Stimulated activated CD4-positive, alpha-beta T cell treated with anti-CD3 and anti-CD28 coated beads, Interleukin-12 subunit alpha, Interleukin-12 subunit beta, amount 100 ng/mL, for 4 hours (primary cell): ENCODE measurements at places on chromosomes 13 and 19.

DNA sequence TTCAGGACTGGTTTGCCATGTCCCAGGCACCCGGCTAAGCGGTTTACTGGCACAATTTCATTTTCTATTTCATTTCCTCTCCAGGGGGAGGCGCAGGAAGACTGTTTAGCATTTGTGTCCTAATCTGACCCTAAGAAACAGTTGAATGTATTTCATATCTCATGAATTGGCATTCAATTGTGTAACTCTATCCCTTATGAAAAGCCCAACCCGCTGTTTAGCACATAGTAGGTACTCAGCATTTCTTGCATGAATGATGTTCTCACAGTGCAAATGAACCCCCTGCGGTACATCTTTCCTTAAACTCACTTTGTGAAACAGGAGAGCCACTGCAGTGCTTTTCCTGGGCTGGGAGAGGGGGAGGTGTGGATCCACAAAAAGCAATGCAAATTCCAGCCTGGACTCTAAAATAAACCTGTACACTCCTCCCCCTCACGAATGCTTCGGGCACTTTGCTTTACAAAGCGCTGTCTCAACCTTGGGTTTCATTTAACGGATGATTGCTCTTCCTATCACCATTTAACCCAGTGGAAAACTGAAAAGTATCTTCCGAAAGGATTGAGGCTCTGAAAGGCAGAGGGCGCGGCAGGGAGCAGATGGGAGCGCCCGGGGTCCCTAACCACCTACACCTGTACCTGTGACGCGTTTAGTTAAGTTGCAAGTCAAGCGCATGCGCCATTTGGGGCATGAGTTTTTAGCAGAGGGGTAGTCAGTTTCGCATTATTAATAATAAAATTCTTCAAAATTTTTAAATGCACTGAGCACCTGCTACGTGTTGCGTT is 1.2 kb upstream of the EEF2 start:
- peak; percentile 44 for DNase-seq

DNA sequence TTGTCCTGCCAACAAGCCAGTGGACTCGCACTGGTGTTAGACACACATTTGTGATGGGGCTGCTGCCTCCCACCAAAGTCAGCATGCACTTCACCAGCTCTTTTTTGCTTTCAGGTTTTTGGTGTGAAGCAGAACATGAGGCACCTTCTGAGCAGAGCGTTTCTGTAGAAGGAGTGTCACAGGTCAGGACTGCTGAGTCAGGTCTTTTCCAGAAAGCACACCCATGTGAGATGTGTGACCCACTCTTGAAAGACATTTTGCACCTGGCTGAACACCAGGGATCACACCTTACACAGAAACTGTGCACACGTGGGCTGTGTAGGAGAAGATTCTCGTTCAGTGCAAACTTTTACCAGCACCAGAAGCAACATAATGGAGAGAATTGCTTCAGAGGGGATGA is 4.8 kb downstream of the ZNF304 start:
- DNase-seq, result no peak

DNA sequence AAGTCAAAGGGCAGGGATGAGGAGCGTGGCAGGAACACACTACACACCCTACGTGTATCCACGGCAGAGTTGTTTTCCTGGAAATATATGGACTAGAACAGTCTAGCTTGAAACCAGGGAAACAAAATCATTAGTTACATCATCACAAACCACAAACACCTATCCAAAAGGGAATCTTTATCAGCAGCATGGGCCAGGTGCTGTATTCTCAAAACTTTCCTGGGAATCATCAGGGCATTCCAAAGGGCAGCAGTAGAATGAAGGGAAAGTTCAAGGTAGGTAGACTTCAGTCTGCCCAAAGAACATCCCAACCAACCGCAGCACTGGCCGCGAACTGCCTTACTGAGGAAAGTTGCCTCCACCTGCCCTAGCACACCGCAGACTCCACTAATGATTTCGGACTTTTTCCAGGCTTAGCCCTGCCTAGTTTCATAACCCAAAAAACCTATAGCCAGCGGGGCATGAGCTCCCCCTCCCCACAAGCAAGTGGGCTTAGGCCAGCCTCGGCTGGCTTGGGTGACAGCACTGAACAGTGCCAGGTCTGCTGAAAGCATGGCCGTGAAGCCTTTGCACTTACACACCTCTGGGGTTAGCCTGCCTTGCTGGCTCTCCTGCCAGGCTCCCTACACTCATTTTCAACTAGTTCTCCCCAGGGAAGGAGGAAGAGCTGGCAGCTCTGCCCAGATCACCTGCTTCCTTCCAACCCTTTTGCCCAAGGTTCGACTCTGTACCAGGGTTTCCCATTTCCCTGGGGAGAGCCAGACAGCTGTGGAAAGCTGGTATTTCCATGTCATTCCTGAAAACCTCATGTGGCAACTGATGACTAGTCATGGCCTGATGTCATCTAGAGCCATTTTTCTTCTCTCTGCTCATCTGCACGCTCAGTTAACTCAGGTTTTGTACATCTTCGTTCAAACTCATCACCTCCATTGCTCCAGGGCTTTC is 77.3 kb upstream of the UBAC2 start:
- no peak for DNase-seq

DNA sequence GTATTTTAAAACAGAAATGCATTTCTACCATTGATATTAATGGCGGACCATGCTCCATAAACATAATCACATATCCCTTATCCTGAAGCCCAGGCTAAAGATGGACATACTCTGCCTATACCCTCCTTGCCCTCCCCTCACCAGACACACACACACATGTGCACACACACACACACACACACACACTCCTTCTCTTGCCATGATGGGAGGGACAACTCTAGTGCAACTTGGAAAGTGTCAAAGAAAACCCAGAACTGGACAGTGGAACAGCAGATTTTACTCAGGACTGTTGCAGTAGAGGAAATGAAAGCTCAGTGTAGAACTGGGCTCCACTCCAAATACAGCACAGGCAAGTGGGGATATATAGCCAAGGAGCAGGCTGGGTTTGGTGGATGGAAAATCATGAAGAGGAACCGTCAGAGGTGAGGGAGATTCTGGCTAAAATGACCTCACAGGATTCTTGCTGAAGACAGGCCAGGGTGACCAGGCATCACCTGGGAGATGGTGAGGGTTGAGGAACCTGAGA is 40.8 kb downstream of the TNFRSF19 start:
- DNase-seq, result no peak

DNA sequence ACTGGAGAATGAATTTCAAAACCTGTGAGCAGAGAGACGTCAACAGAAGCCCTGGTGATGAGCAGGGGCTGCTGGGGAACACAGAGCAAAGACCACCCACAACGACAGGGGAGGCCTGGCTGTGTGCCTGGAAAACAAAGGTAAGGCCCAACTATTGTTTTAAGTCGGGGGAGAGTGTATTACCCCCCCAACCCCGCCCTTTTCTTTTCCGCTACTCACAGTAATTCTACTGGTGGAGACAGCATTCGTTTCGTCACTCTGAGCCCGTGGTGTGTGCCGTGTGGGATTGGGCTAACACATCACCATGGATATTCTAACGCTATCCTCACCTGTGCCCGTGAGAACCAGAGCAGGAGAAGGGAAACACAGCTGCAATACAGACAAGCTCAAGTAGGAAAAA is 18.6 kb upstream of the ADPRHL1 start:
- DNase-seq, result no peak

- no peak for DNase-seq
These were observed 195.8 kb upstream of the RNF113B start for GRCh38 chr13:98372876-98373275.

GRCh38 chr13:73324842-73325722 is 266.3 kb downstream of the KLF5 start:
- no peak for DNase-seq

- DNase-seq, result no peak
These were observed 19.0 kb downstream of the CHST8 start for GRCh38 chr19:33640773-33641172.

DNA sequence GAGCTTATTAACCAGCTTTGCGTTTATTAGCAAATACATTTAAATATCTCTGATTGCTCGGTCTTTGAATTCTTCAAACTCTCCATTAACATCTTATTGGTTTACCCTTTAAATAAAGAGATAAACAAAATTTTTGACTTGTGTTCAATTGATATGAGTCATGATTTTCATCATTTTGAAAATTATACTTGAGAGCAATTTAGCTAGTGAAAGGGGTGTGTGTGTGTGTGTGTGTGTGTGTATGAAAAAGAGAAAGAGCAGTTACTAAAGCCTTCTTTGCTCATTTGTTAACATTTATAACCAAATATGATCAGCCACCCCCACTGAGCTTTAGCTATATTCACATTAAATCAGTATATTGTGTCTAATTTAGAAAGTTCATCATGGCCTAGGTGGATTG is 48.3 kb upstream of the FAM216B start:
- no peak for DNase-seq
